ENCODE measurements at places on chromosomes 2 and 18. TPM values are rescaled to one million over a fixed set of nuclear protein-coding genes. Genes with fewer than 3 reads are reported as not detected.

Gene TGFA
- 4.7 TPM for total RNA-seq

Gene SF3B1
- 401 TPM for total RNA-seq

Gene CYP26B1
- total RNA-seq = 9.7 TPM

Gene CBLN2
- 0.17 TPM for total RNA-seq

Gene PDK1
- total RNA-seq = 22.0 TPM

Gene FBXO36
- 3.4 TPM for total RNA-seq

Gene CTNNA2
- 76.2 TPM for total RNA-seq

Gene CRACDL
- 2.1 TPM for total RNA-seq

Measured in glutamatergic neuron (in vitro differentiated cells).